Left kidney (tissue), 8 donors: ENCODE measurements at places on chromosomes 7 and 10. TPM values are rescaled to one million over a fixed set of nuclear protein-coding genes. Genes with fewer than 3 reads are reported as not detected.

The PSD gene
- polyA plus RNA-seq = 9.3 TPM

GRCh38 chr10:35720366-35720765 is 78.3 kb upstream of the FZD8 start:
- DNase-seq = no peak

DNA sequence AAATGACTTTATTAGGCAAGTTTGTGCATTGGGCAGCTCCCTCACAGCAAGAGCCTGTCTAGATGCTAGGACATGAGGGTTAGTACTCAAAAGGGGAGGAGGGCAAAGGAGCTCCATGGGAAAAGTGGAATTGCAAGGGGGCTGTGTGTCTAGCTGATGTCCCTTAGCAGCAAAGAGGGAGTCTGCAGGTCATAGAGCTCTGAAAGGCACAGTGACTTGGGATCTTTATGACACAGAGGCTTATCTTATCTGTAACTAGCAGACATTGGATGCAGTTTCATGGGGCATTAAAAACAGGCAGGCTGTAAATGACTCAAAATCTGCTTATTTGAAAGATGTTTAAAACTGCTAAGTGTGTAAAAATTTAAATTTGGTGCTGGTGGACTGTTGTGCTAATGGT is 556.2 kb upstream of the FZD8 start:
- DNase-seq = no peak

- DNase-seq = no peak
Observed at GRCh38 chr10:24944512-24945255, 7.7 kb downstream of the PRTFDC1 start.

The EGR2 gene
- 4.7 TPM for polyA plus RNA-seq

GRCh38 chr10:71045936-71046335 is 157.6 kb upstream of the PCBD1 start:
- DNase-seq = no peak

GRCh38 chr7:36884351-36884750 is 160.1 kb upstream of the AOAH start:
- DNase-seq = no peak

DNA sequence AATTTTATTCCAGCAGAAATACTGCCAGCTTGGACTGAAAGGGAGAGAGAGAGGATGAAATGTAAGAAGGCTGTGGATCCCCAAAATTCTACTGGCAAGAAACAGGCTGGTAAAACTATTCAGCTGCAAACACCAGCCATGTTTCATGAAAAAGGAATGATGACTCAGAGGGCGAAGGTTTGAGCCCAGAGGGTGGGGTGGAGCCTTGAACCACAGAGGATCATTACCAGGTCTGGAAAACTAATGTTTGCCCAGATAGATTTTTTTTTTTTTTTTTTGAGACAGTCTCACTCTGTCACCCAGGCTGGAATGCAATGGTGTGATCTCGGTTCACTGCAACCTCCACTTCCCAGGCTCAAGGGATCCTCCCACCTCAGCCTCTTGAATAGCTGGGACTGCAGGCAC is 41.7 kb upstream of the NRF1 start:
- no peak for DNase-seq

The GALNT17 gene
- polyA plus RNA-seq = 3.1 TPM

The PNLIPRP3 gene
- polyA plus RNA-seq = not detected

DNA sequence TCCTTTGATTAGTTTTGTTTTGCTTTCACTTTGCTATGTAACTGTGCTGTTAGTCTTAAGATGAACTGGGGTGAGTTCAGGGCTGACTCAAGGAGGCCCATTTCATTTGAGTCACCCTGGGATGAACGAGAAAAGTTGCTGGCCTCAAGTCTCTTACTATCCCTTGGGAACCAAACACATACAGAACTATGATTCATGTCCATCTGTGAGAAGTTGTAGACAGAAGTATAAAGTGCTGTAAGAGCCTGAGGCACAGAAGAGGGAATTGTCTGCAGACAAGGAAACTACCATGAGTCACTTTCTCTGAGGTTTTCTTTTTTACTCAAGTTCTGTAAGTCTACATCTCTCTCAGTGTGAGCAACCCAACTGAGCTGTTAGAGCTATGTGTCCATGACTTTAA is 179.8 kb upstream of the CSTF2T start:
- DNase-seq = no peak

The CYTH3 gene
- polyA plus RNA-seq = 35.4 TPM

DNA sequence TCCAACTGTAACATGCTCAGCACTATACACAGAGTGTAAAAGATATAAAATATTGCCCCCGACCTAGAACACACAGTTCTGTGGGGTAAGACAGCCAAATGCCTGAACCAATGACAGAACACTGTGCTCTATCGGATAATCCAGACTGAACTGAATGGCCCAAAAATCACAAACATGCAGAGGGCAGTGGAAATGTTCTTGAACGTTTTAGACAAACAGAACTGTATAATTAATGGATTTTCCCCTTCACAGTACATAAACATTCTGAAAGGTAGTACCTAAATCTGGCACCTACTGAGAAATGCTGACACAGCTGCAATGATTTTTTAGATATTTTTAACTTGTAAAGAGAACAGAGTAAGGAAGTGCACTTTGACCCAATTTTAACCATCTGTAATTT is 33.4 kb downstream of the PARD3 start:
- no peak for DNase-seq

DNA sequence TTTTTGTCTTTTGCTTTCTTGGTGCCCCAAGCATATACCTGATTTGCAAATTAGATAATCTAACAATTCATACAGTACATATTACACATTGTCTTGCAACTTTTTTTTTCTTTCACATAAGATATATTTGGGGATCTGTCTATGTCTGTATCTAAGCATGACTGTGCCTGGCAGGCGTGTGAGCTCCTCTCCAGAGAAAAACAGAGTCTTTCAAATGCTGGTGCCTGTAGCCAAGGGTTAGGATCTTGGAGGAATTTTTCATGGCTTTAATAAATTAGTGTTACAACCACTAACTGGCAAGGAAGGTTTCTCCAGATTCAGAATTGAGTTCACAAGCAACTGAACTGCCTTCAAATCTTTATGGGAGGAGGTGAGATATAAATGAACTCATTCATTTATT is 14.8 kb upstream of the SLF2 start:
- DNase-seq = no peak

- DNase-seq = no peak
Observed at GRCh38 chr7:80047032-80047431, 87.6 kb upstream of the GNAI1 start.

DNA sequence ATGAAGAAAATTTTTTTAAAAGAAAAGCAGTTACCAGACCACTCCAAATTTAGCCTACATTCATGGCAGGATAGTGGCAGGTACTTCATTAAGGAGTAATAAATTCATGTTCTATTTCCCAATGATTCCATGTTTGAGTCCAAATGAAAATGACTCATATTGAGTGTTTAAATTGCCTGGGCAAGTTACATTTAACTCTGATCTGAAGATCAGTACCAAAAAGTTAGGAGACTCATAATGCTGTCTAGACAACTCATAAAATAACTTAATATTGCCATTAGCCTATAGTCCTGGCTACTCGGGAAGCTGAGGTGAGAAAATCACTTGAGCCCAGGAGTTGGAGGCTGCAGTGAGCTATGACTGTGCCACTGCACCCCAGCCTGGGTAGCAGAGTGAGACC is 13.0 kb downstream of the BRAF start:
- no peak for DNase-seq

DNA sequence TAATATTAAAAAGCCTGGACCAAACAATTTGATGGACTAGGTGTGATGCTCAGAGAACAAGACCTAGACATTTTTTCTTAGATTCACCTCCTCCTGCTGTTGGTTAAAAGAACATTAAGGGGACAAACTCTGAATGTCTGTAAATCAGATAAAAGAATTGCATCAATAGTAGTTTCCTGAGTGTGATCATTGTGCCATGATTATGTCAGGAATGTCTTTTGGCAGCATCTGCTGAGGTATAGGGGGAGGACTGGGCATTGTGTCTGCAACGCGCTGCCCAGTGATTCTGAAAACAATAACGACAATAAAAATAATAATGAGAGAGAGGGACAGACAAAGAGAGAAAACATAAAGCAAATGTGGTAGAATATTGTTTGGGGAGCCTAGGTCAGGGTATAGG is 6.9 kb downstream of the C7orf57 start:
- no peak for DNase-seq

DNA sequence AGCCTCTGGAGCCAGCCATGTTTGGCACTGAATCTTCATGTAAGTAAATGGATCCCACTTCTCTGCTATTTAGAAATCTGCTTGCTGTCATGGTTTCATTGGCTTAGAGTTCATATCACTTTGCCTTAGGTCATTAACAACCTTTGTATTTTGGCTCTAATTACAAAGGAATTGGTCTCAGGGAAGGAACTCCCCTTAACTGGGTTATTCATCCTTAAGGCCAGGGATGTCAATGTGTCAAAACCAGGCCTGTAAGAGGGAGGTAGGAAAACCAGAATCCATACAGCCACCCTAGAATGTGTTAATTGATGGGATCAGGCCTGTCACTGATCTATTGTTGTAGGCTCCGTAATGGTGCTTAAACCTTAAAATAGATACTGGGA is 67.3 kb downstream of the ST7 start:
- no peak for DNase-seq

The LRRC18 gene
- polyA plus RNA-seq = 0.20 TPM

DNA sequence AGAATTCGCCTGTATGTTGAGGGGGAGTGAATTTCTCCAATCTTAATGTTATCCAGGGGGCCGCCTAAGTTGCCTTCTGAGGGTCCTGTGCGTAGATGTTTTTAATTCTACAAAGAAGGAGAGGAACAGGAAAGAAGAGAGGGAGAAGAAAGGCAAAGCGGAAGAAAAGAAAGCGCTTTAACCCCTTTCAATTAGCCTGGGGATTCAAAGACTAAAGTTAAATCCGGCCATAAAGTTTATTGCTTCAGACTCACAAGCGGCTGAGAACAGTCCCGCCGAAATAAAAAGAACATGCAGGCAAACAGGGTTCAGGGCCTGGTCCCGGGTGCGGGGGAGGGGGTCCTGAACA is 4.5 kb downstream of the HOXA5 start:
- no peak for DNase-seq

DNA sequence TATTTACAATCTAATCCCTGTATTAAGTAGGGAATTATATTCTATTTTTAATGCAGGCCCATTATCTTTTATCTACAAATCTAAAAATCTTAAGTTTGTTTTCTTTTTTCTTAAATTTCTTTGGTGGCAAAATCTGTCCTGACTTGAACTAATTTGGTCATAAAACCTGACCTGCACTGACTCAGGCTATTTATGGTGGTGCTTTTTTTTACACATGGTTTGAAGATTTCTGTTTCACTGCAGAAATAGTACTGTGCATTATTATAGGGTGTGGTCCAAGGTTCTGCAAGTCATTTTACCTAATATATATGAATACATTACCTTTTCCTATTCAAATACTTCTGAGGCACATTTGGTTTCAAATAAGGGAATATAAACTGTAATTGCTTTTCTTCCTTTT is 137.0 kb downstream of the CD36 start:
- no peak for DNase-seq

- no peak for DNase-seq
Observed at GRCh38 chr10:14543046-14543903, 212.6 kb upstream of the FRMD4A start.

- no peak for DNase-seq
Observed at GRCh38 chr10:112246-112645, 23.0 kb upstream of the ZMYND11 start.

The GNG11 gene
- polyA plus RNA-seq = 38.1 TPM

The ANKRD2 gene
- polyA plus RNA-seq = 0.53 TPM

DNA sequence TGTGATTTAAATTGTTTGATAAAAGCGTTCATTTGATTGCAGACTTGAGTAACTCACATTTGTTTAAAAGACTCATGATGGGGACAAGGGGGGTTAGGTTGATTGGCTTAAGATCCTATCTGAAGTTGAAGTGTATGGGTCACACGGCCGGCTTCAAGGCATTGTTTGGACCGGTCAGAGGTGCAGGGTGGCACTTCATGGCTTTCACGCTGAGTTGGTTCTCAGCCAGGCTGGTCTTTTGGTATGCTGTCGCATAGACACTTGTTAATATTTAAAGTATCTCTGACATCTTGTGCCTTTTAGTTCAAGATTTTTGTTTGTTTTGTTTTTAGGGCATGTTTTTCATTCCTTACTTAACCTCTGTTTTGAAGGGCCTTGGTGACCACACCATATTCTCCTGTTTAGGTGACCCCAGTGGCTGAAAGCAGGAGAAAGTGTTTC is 58.1 kb downstream of the CCNY start:
- no peak for DNase-seq
